Amniotic epithelial cell (primary cell): ENCODE measurements at places on chromosomes 6 and 20.

DNA sequence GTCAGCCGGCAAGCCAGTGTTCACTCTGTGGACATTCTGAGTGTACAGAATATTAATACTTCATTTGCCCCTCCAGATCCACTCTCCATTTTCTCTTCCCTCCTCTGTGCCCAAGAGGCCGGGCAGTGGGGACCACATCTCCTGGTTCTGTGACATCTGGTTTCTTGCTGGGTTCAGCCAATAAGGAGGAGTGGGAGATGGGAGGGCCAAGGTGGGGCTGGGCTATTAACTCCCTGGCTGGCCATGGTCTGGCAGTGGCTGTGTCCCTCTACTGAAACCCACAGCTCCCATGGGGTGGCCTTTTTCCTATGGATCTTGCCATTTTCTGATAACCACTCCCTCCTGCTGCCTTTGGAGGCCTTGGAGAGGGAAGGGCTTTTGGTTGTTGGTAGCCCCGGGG is 30.0 kb upstream of the SALL4 start:
- no peak for DNase-seq

DNA sequence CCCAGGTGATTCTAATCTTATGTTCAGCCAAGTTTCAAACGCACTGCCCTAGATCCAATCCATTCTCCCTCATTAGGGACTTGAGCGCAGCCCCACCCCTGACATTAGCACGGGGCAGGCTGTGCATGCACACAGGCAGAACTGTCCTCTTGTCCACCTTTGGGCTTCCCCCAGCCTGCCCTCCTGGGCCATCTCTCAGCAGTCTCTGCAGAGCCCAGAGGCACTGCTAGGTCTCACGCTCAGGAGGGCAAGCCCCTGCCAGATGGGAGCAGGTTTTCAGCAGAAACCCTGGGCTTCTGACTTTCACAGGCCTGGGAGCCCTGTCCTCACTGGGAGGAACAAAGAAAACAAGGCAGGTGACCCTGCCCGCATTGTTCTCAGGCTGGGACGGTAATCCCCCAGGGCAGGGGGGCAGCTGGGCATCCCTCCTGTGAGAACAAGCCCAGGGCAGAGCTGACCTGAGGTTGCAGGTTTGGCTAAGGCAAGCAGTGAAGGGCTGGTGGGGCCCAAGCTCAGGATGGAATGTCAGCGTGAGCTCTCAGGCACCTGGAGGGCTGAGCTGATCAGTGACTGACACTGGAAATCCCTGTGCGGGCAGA is 24.5 kb downstream of the KCNK5 start:
- DNase-seq, result no peak

DNA sequence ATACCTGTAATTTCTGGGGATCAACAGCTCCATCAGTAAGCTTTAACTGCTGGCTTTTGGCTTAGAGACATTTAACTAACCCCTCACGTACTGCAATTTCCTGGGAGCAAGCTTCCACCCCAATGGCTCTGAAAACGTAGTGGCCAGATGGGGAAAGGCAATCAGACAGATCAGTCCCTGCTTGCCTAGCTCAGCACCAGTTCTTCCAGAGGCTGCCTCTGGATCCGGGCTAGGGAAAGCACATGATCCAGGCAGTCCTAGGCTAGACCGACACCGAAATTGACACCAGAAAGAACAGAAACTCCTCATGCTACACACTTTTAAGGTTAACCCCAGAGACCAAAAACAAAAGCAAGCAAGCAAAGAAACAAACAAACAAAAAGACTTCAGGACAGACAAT is 13.3 kb downstream of the PREP start:
- DNase-seq, result no peak

- peak; percentile 17 for DNase-seq
Observed at GRCh38 chr6:144131248-144131709, 19.0 kb upstream of the STX11 start.

DNA sequence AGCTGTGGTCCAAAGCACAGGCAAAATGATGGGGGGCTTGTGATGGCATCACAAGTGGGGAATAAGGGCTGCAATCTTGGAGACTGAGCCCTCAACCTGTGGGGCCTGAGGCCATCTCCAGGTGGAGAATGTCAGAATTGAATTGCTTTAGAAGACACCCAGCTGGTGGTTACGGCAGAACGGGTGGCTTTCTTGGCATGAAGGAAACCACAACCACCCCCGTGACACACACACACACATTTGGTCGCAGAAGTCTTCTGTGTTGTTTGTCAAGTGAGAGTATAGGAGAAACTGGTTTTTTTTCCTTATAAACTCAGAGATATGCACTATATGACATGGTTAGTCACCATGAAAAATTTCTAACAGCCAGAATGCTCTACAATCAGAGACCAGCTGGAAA is 139.5 kb upstream of the CDH4 start:
- DNase-seq, result no peak

DNA sequence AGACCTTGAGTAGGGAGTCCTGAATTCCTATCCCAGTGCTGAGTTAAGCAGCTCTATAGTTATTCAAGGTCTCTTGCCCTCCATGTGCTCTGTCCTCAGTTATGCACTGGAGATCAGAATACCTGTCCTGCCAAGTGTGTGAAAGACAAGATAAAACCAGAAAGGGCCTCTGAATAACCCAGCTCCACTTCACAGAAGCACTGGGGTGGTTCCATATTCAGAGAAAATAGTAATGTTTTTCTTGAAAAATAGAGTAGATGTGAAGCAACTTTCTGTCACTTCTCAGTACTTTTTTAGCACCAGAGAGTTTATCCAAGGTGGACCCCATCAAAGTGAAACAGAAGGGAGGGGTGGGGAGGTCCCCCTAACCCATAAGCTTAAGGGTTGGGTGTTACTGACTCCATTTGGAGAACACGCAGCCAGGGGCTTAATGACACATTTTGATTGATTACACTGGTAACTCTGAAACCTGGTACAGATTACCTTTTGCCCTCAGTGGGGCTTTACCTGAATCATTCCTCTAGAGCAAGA is 509.8 kb upstream of the JARID2 start:
- no peak for DNase-seq

- no peak for DNase-seq
Observed at GRCh38 chr6:119348748-119349360, 707 bp downstream of the MAN1A1 start.

GRCh38 chr6:3326184-3326971 is 67.6 kb downstream of the PSMG4 start:
- no peak for DNase-seq

GRCh38 chr20:38952153-38952552 is 10.0 kb upstream of the DHX35 start:
- DNase-seq, result no peak

GRCh38 chr20:1987826-1988225 is 6.0 kb downstream of the PDYN start:
- no peak for DNase-seq

DNA sequence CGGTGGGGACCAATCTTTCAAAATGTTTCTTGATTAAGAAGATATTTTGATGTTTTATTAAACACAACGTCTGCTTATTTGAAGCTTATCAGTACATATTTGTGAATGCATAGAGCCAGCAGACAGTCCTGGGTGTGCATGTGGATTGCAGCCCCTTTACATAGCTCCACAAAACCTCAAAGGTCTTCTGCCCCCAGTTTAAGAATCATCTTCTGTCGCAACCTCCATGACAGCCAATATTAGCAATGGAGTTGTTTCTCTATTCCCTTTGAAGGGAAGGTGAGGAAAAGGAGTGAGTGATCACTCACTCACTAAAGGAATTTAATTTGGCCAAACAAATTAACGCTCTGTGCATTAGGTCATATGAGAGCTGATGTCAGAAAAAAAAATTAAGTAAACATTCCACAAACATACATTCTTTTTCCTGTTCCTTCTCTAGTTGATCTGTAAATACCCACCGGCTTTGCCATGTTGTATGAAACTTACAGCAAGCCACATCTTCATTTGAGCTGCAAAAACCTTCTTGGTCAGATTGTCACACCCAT is 152.9 kb downstream of the SIM1 start:
- peak; percentile 14 for DNase-seq

DNA sequence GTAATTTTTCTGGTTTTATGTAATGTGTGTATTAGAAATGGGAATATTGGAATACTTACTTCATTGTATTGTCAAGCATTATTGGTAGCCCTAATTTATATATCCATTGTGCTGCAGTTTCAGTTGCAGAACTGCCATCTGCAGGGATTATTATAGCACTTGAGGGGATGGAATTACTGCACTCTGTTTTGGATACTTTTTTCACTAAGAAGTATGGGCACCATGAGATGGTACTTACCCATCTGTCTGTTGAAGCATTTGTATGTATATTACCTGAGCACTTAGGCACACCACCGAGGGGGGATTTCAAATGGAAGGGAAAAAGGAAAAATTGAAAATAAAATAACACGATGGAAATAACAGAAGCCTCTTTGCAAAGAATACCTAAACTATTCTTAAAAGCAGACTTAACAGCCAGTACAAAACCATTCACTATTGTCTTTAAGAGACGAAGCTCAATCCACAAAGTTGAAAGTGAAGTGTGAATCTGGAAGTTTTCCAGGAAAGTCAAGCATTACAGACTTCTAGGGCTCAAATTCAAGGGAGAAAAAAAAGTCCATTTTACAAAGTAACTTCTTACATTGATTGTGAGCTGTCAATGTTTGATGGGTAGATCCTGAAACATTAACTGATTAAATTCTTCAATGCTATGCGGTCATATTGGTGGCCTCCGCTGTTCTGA is 318.7 kb downstream of the SOX4 start:
- no peak for DNase-seq

- DNase-seq, result no peak
Observed at GRCh38 chr6:32759669-32760068, 3.7 kb downstream of the HLA-DQB2 start.

DNA sequence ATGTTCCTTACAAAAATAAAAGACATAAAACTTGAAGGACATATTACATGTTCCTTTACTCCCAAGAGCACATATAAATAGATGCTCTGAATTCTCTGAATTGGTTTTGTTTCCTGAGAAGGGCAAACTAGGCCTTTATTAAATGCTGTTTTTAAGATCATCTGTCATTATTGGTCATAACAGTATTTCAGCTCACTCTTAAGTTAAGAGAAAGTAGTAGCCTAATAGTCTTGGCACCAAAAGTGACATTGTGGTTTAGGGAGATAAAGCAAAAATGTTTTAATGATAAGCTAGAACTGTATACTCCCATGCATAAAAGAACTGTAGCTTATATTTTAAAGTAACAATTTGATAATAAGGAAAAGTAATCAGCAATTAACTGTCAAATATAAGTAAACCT is 361.1 kb upstream of the PTCHD4 start:
- DNase-seq, result peak; percentile 51

DNA sequence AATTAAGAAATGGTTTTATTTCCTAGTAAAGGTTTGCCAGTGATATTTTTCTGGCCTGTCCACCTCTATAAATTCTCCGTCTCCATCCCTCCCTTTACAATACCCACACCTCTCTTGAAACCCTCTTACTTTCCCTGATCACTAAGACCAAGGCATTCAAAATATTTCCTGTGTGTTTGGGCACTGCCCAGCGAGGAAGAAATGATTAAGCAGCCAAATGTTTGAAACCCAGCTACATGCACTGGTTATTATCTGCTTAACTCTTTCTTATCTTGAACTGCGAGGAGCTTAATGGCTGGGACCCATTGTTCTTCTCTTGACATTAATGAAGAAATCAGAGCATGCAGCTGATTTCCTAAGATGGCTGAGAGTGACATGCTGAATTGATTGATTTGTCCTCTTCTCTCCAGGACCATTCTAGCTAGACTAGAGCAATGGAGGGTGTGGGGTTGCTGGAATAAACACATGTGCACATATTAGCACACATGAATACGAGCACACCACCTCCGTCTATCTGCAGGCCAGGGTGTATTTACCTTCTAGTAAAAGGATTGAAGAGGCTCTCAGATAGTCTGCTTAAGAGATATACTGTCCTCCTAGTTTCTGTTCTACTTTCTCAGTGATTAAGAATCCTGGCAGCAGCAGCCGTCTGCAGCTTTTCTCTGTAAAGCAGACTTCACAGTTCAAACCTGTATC is 46.1 kb upstream of the PRDM1 start:
- peak; percentile 12 for DNase-seq

DNA sequence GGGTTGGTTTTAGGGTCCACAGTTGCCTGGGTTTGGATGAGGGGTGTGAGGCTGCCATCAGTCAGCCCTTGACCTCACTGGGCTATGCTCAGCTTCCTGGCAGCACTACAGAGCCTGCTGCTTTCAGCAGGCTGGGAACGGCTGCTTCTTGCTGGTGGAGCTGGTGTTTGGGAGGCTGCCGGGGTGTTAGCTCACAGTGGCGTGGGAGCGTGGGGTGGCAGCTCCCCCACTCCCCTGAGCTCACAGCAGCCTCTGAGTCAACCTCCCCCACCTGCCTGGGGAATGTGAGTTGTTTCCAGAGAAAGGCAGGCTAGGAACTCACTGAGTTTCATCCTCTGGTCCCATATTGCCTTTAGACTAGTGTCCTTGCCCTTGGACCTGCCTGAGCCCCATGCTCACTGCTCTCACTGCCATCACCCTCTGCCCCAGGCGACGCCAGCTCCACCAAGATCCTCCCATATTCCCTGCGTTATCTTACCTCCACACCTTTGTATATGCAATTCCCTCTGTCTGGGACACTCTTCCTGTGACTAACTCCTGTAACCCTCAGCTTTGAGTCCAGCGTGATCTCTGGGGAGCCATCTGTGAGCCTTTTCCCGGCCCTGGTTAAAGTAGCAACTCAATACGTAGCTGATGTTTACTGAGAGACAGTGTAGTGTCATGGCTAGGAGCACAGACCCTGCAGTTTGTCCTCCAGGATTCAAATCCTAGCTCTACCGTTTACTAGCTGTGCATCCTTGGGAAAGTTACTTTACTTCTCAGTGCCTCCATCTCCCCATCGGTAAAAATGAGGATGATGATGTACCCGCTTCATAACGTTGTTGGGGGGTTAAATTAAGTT is 34.8 kb downstream of the PPP1R16B start:
- DNase-seq, result peak; percentile 54

- DNase-seq, result no peak
Observed at GRCh38 chr6:125962900-125963497, 6.4 kb downstream of the HINT3 start.

DNA sequence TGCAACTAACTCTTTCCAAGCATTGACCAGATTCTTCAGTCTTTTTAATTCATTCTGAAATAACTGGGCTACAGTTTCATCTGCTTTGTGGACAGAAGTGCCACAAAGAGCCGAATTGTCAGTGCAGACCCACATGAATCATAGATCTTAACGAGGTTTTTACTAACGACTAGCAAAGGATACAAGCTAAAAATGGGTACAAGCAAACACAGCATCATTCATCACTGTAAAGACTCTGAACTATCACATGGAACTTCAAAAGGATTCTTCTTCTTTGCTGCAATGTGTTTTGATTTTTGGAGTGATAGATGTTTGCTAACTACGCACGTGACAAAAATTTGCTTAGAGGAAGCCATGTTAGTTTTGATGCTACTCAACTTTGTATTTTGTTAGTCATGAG is 227.1 kb downstream of the ESR1 start:
- no peak for DNase-seq

DNA sequence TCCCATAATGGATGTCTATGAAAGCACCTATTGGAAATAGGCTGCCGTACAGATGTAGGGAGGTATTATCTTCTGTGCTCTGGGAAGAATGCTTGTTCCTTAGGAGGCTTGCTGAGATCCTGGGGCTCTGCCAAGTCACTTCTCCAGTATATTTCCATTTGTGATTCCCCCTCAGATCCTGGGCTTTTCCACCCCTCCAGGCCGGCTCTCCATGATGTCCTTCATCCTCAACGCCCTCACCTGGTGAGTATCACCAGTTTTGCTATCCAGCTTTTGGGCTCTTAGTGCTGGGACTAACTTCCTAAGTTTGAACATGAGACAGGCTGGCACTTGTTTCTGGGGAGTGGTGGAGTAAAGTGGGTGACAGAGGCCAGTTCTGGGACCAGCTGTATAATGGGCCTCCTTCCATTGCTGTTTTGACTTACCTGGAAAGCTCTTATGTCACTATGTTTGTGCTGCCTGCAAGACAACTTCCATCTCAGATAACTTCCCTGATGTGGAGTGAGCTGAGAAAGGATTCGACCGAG is 2.6 kb downstream of the SYS1 start:
- DNase-seq, result no peak
